ENCODE measurements at places on chromosomes 2 and 18. TPM values are rescaled to one million over a fixed set of nuclear protein-coding genes. Genes with fewer than 3 reads are reported as not detected.

DNA sequence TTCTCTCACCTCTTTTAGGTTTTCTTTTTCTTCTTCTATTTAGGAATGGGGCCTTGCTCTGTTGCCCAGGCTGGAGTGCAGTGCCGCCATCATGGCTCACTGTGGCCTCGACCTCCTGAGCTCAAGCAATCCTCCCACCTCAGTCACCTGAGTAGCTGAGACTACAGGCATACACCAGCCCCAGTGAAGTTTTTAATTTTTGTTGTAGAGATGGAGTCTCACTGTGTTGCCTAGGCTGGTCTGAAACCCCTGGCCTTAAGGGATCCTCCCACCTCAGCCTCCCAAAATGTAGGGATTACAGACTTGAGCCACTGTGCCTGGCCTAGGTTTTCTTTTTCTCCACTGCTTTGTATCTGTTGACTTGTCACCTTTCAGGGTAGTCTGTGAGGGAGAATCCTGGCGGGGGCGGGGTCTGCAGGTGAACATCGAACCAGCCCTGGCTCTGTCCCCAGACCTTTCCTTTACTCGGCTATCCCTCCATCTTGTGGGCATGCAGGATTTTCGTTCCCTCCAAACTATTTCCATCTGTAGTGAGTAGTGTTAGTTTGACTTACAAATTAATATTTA is 21.7 kb downstream of the NCK2 start:
- DNase-seq = no peak

DNA sequence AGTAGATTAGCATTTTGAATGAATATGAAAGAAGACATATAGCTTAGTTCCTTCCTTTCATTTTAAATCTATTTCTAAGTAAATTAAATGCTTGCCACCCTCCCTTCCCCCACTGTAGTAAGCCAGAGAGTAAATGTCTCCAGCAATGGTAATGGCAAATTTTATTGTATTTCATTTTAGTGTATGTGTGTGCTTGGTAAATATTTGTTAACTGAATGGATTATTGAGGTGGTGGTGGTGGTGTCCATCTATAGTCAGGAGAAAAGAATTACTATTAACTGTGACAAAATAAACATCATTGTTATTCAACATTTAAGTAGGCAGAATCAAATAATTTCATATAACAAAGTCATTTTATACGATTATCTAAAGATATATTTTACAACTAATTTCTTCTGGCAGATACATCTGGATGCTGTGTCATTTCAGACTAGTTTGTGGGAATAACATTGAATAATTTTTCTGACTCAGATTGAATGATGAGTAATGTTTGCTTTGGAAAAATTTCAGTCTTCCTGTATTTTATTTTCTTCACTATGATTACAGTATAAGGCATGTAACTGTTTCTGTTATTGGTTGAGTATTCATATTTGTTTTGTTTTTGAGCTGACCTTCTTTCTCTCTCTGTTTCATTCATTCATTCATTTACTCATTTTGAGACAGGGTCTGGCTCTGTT is 18.3 kb downstream of the ASXL3 start:
- DNase-seq = no peak

CNRIP1 gene
- 18.6 TPM for polyA plus RNA-seq

- no peak for DNase-seq
These were observed 113.7 kb downstream of the SRBD1 start for GRCh38 chr2:45497355-45497754.

GRCh38 chr2:30031184-30031583 is 109.8 kb upstream of the ALK start:
- DNase-seq = no peak

All from large intestine (tissue), 12 donors.